ENCODE measurements at places on chromosomes 12 and 14. TPM values are rescaled to one million over a fixed set of nuclear protein-coding genes. Genes with fewer than 3 reads are reported as not detected.

DNA sequence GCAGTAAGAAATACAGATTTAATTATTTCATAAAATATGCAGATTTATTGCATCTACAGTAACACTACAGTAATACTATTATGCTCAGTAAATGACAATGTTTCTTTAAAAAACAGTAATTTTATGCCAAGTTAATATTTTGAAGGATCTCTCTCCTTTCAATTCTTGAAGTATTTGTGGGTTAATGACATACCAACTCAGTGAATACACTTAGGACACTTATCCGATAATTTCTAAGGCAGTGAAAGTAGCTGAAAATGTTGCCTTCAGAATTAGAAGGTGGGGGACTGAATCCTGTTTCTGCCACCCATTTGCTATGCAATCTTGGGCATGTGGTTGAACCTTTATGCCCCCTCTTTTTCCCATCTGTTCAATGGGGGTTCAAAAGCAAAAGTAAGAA, 24.8 kb upstream of the IFNG-AS1 start:
- no peak for DNase-seq
- no peaks in the 10 kb centered on the region for H3K27me3 ChIP-seq
- no peaks in the 10 kb centered on the region for H3K4me1 ChIP-seq
- no peak overlapping the region for H3K27ac ChIP-seq

GRCh38 chr14:99564256-99564925, 39.6 kb downstream of the CCDC85C start:
- no peak for DNase-seq
- no peaks in the 10 kb centered on the region for H3K27me3 ChIP-seq
- no peaks in the 10 kb centered on the region for H3K4me1 ChIP-seq
- no peak overlapping the region for H3K4me3 ChIP-seq

GRCh38 chr14:73234586-73235394, 2.5 kb upstream of the PAPLN start:
- H3K4me1 ChIP-seq: no peaks in the 10 kb centered on the region
- peaks cover 45% of the 10 kb centered on the region for H3K27me3 ChIP-seq
- no peak for DNase-seq
- H3K36me3 ChIP-seq: no peaks in the 10 kb centered on the region
- H3K4me3 ChIP-seq: no peak overlapping the region

DNA sequence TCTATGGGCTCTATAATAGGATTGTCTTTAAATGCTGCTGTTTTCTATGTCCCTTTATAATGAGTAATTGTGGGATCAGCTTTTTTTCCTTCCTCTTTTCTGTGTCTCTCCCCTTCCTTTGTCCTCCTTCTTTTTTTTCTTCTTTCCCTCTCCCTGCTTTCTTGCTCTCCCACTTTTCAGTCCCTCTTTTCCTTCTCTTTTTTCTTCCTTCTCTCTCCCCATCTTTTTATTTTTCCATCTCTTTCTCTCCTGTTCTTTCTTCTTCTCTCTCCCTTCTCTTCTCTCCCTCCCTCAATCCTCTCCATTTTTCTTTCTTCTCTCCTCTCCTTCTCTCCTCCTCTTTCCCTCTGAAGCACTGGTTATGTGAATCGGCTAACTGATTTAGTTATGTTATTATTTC, 62.5 kb upstream of the RD3L start:
- H3K4me3 ChIP-seq: no peak overlapping the region
- DNase-seq: no peak
- no peak overlapping the region for H3K27ac ChIP-seq
- no peaks in the 10 kb centered on the region for H3K27me3 ChIP-seq
- no peaks in the 10 kb centered on the region for H3K4me1 ChIP-seq
- no peaks in the 10 kb centered on the region for H3K36me3 ChIP-seq

GRCh38 chr14:98949051-98949450, 322.9 kb downstream of the BCL11B start:
- DNase-seq: no peak
- no peaks in the 10 kb centered on the region for H3K4me1 ChIP-seq
- no peaks in the 10 kb centered on the region for H3K36me3 ChIP-seq
- no peak overlapping the region for H3K4me3 ChIP-seq

DNA sequence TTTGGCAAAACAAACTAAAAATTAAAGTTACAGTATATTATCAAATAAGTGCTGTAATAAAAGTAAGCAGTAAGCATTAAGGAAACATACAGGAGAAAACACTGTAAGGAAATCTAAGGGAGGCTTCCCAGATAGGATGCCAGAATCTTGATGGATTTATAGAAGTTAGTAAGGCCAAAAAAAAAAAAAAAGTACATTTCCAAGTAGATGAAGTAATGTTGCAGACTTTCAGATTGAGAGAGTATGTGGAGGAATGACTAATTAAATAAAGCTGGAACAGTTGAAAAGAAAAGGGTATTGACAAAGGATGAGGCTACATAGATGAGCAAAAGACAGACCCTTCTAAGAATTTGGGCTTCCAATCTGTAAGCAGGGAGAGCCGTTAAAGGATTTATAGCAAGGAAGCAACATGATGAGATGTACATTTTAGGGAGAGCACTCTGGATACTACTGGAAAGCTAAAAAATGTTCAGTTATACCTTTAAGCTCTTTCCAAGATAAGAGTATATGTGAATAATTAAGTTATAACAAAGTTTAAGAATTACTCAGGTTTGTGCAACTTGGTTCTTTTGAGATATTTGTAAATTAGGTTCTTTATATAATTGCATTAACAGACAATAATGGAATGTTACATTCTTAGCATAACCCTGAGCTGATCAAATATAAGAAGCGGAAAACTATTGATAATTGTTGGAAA, 87.5 kb upstream of the MON2 start:
- no peaks in the 10 kb centered on the region for H3K4me1 ChIP-seq
- H3K27ac ChIP-seq: no peak overlapping the region
- DNase-seq: no peak
- no peak overlapping the region for H3K4me3 ChIP-seq
- no peaks in the 10 kb centered on the region for H3K27me3 ChIP-seq

DNA sequence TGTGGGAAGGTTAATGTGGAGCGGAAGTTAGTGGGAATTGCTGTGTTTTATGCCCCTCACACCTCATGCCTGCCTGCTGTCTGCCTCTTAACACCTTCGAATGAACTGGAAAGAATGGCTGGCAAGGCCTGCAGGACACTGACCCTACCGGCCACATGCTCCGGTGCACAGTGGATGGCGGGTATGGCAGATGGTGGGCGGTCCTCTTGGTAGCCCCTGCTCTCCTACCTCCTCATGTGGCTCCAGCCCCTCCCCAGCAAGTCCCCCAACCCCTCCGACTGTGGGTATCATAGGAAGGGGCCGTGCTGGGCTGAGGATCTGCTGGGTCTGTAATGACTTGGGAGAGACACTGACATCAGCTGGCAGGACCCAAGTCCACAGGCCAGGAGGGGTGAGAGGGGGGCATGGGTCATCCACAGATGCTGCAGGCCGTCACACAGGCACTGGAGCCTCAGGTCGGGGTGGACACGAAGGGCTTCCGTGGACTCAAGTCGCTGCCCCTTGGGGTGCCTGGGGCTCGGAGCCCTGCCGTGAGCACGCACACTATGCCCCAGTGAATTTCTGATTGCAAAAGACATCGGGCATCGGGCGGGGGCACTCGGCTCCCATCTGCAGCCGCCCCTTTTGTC, 77.4 kb downstream of the KIF26A start:
- H3K27ac ChIP-seq: no peak overlapping the region
- no peaks in the 10 kb centered on the region for H3K27me3 ChIP-seq
- no peak for DNase-seq
- no peak overlapping the region for H3K4me3 ChIP-seq

DNA sequence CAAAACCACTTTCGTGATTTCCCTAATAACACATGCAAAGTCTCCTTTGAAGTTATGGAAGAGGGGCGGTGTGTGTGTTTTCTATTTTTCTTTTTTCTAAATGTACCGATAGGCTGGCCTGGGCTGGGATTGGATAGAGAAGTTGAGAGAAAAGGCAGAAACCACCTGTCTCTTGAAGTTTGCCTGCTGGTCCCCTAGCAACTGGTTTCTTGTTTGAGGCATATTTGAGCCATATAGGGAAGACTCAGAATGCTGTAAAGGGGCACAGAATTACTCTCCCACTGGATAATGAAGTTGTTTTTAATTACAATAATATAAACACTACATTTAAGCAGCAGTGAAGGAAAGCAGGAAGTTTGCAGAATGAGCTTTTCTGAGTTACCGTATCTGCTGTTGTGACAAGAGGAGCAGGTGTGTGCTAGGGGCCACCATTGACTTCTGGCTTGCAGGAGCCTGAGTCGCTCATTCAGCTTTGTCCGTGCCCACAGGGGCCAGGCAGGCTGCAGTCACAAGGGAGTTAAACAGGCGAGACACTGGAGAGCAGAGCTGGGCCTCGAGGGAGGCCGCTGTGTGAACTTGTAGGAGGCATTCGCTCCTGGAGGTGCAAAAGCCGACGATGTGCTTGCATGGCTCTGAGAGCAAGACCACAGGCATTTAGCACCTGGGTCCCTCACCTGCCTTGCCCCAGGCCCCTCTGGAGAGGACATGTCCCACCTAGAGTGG, 173.8 kb upstream of the RGS6 start:
- H3K27me3 ChIP-seq: no peaks in the 10 kb centered on the region
- no peaks in the 10 kb centered on the region for H3K36me3 ChIP-seq
- H3K4me1 ChIP-seq: no peaks in the 10 kb centered on the region
- no peak overlapping the region for H3K27ac ChIP-seq

GRCh38 chr14:84254290-84254689, 1275.7 kb upstream of the FLRT2 start:
- H3K27ac ChIP-seq: no peak overlapping the region
- H3K27me3 ChIP-seq: no peaks in the 10 kb centered on the region
- H3K4me3 ChIP-seq: no peak overlapping the region
- no peaks in the 10 kb centered on the region for H3K36me3 ChIP-seq

DNA sequence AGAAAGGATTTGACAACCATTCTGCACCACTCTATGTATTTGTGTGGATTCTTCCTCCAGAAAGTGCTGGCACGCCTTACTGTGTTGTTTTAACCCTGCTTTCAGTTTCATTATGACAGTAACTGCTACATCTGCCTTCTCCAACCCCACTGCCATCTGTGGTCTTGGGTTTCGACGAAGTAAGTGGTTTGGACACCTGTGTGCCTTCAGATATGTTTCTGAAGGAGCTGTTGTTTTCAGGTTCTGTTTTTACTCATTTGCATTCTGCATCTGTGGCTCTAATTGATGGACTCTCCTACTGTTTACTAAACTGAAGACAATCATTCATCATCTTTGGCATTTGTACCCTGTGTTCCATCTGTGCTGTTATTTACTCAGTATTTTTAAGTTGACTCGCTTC, 4.1 kb downstream of the TSHR start:
- peak; percentile 76 for DNase-seq
- peaks cover 19% of the 10 kb centered on the region for H3K4me1 ChIP-seq
- peak overlapping the region; percentile 21 for H3K4me3 ChIP-seq
- no peak overlapping the region for H3K27ac ChIP-seq
- no peaks in the 10 kb centered on the region for H3K27me3 ChIP-seq

EMP1 gene
- total RNA-seq: 9.6 TPM
